ENCODE measurements at places on chromosomes 6 and 20.

DNA sequence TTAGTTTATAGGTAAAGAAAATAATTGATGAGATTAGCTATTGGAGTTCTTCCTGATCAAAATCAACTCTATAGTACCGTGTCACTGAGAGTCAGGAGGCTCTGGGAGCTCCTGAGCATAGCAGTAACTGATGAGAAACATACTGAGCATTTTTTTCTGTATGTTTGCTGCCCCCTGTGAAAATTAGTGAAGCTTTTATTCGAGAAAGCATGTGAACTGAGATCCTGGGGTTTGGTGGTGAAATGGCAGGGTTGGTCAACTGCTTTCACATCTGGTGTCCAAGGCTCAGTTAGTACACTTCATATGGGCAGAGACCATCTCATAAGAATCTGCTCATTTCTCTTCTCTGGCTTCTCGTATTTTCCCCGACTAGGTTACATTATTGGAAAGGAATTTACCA lies 4.1 kb upstream of the ABT1 start:
- DNase-seq: no peak

DNA sequence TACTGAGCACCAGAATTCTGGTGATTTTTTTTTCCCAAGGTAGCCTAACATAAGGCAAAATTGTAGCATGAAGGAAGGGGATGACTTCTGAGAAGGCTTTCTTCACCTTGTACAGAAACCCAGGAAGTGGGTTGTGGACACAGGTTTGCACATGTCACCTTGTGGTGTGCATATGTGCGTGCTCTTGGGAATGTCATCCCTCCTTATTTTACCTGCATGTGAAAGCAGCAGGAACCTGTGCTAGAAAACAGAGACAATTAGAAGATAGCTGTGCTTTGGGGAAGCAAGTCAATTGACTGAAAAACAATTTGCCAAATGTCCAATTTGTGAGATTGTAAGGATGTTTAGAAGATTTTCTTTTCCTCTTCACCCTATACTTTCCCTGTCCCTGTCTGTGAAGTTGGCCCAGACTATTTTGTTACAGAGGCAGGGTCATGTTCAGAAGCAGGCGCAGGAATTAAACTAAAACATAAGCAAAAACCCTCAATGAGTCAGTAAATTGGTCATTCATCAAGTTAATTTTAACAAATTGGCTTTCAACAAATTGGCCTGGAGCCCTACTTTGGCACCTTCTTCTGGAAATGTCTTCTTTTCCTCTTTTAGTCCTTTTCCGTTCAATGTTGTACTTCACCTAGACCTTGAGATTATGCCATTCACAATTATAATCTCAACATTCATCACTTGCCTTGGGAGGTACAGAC lies 261.2 kb downstream of the ADGB start:
- DNase-seq: no peak

- DNase-seq: no peak
Measured at GRCh38 chr6:108795814-108796213, 52.4 kb upstream of the ARMC2 start.

DNA sequence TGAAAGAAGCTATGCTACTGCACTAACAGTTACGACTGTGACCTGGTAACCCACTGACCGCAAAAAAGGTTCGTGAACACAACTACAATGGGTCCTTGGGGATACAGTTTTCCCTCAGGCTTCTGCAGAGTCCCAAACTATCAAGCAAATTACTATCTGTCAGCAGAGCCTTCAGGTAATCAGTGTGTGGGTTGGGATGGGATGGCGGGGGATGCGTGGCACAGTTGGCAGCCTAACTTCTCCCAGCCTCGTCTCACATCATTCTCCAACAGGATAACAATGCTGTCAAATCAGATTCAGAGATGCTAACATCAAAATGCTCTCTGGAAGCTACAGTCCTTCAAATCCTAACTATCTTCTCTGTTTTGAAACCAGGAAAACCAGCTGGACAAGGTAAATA lies 102.3 kb downstream of the EPM2A start:
- DNase-seq: no peak

Measured in GDM1 (cell line).